ENCODE measurements at places on chromosomes 4 and X. TPM values are rescaled to one million over a fixed set of nuclear protein-coding genes. Genes with fewer than 3 reads are reported as not detected.

GRCh38 chr4:10353110-10353509 is 104.1 kb downstream of the ZNF518B start:
- H3K4me1 ChIP-seq, result no peaks in the 10 kb centered on the region
- no peak overlapping the region for H3K27ac ChIP-seq
- no peaks in the 10 kb centered on the region for H3K36me3 ChIP-seq
- peaks cover 8% of the 10 kb centered on the region for H3K27me3 ChIP-seq
- no peak for DNase-seq

DNA sequence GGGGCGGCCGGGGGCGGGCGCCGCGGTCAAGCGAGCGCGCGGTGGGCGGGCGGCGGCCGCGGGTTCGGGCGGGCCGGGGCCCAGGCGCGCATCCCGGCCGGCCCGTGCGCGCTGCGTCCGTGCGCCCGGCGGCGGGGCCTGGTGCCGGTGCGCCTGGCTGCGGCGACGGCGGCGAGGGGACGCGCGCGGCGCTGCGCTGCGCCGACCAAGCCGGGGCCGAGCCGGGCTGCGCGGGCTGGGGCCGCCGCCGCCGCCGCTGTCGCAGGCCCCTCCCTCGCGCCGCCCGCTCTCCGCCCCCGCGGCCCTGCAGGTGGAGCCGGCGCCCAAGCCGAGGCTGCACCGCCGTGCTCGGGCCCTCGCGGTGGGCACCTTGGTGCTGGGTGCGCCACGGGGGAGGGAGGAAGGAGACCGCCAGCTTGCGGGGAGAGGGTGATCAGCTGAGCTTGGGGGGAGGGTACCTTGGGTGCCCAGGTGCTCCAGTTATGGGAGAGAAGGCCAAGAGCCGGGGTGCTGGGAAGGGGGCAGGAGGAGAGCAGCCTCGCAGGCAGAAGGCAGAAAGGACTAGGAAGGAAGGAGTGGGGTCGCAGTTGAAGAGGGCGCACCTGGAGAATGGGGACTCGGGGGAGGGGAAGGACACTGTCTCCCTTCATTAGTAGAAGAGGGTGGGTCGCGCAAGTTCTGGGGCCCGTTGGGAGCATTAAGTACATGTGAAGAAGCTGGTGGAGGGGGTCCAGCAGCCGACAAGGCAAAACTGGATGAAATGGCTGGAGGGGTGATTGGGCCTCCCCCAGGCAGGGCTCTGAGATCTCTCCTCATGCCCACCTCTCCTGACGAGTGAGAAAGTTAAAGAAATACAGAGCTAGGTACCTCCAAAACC is at the start of gene PPP2R2C:
Gene PPP2R2C (minus strand): TSS at position 228 of the 877 bp plus-strand sequence. CDS start 385 bp downstream, outside the sequence.
- no peak within 1 kb of the TSS for H3K4me3 ChIP-seq
- DNase-seq, result no peak
- peaks cover 9% of the 10 kb centered on the region for H3K4me1 ChIP-seq
- peaks cover 69% of the 10 kb centered on the region for H3K27me3 ChIP-seq

GRCh38 chr4:76624241-76624681 is 189.2 kb downstream of the SHROOM3 start:
- H3K4me1 ChIP-seq, result no peaks in the 10 kb centered on the region
- no peaks in the 10 kb centered on the region for H3K27me3 ChIP-seq
- no peak overlapping the region for H3K27ac ChIP-seq
- no peak for DNase-seq
- no peak overlapping the region for H3K4me3 ChIP-seq
- H3K36me3 ChIP-seq, result no peaks in the 10 kb centered on the region

DNA sequence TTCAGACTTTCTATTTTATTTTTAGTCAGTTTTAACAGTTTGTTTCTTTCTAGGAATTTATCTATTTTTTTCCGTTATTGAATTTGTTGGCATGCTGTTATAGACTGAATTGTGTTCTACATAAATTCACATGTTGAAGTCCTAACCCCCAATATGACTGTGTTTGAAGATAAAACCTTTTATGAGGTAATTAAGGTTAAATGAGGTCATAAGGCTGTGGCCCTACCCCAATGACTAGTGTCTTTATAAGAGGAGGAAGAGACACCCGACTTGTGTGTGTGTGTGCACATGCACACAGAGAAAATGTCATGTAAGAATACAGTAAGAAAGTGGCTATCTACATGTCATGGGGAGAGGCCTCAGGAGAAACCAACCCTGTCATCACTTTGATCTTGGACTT is 146.3 kb downstream of the BRWD3 start:
- no peaks in the 10 kb centered on the region for H3K27me3 ChIP-seq
- H3K27ac ChIP-seq, result no peak overlapping the region
- H3K4me1 ChIP-seq, result no peaks in the 10 kb centered on the region
- H3K36me3 ChIP-seq, result no peaks in the 10 kb centered on the region
- DNase-seq, result no peak
- H3K4me3 ChIP-seq, result no peak overlapping the region

- no peak overlapping the region for H3K27ac ChIP-seq
- no peaks in the 10 kb centered on the region for H3K4me1 ChIP-seq
- no peaks in the 10 kb centered on the region for H3K36me3 ChIP-seq
- H3K27me3 ChIP-seq, result no peaks in the 10 kb centered on the region
- DNase-seq, result no peak
These were observed 762.8 kb upstream of the INTU start for GRCh38 chr4:126869967-126870366.

- DNase-seq, result no peak
- peaks cover 4% of the 10 kb centered on the region for H3K27me3 ChIP-seq
- no peaks in the 10 kb centered on the region for H3K36me3 ChIP-seq
- no peak overlapping the region for H3K27ac ChIP-seq
- no peak overlapping the region for H3K4me3 ChIP-seq
These were observed 66.6 kb downstream of the EDNRA start for GRCh38 chr4:147547314-147548056.

GRCh38 chr4:39255266-39255665 is 72.9 kb downstream of the WDR19 start:
- no peak overlapping the region for H3K4me3 ChIP-seq
- no peaks in the 10 kb centered on the region for H3K27me3 ChIP-seq
- H3K27ac ChIP-seq, result no peak overlapping the region
- H3K4me1 ChIP-seq, result no peaks in the 10 kb centered on the region

- no peaks in the 10 kb centered on the region for H3K4me1 ChIP-seq
- no peaks in the 10 kb centered on the region for H3K27me3 ChIP-seq
- H3K27ac ChIP-seq, result no peak overlapping the region
- DNase-seq, result no peak
- no peak overlapping the region for H3K4me3 ChIP-seq
- H3K36me3 ChIP-seq, result no peaks in the 10 kb centered on the region
These were observed 41.0 kb downstream of the GAB1 start for GRCh38 chr4:143377611-143378099.

TSPAN7 gene
- total RNA-seq, result 1.3 TPM

COL4A6 gene
- 0.20 TPM for total RNA-seq

Data from T-cell (primary cell).